Activated T-cell treated with anti-CD3 and anti-CD28 coated beads for 24 hours (primary cell): ENCODE measurements at places on chromosomes 13 and 19.

- DNase-seq, result no peak
Observed at GRCh38 chr13:37074703-37075102, 15.2 kb upstream of the SUPT20H start.

DNA sequence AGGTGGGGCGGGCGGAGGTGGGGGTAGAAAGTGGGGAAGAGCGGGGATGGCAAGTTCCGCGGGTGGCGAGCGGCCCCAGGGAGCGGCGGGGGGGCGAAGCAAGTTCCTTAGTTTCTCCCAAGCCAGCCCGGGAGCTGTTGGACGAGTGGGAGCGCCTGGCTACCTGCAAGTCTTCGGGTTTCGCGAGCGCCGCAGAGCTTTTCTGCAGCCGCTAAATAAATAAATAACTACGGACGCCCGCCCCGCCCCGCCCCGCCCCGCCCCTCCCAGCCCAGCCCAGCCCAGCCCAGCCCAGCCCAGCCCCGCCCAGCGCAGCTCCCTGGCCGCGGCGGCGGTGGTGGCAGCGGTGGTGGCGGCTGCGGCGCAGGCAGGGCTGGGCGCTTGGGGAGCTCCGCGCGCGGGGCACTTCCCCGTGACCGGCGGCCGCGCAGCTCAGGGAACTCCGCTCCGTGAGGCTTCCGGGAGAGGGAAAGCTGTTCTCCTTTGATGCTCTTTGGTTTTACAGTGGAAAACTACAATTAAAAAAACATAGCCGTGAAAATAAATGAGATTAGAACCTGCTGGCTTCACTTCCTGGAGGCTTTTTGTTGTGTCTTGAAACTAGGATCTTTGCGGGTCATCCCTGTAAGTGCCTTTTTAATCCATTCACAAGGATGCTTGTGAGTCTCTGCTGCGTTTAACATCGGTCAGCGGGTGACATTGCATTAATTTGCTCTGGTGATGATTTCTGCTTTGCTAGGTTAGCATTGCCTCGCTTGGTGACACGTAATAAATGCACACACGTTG, at the start of gene UBE2L5:
Gene UBE2L5 (plus strand): TSS at position 440 of the 786 bp plus-strand sequence. CDS start 5,498 bp downstream, outside the sequence.
- DNase-seq, result peak; percentile 54

- no peak for DNase-seq
Observed at GRCh38 chr19:33261511-33262189, 36.0 kb upstream of the SLC7A10 start.

DNA sequence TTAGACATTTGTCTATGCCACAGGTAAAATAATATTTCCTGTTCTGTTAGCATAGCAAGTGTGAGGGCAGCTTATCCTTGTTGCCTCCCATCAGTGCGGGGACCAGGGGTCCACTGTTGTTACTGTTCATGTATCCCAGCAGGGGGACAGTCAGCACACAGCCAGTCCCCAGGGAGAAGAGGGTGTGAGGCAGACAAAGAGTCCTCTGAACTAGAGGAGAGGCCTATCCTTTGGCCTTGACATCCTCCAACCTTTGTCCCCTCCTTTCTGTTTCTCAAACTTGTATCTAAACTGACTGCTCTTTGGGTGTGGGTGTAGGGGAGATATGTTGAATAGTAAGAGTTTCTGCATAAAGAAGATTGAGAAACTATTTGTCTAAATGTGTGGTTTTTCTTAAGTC, 2.9 kb upstream of the GPR18 start:
- no peak for DNase-seq

DNA sequence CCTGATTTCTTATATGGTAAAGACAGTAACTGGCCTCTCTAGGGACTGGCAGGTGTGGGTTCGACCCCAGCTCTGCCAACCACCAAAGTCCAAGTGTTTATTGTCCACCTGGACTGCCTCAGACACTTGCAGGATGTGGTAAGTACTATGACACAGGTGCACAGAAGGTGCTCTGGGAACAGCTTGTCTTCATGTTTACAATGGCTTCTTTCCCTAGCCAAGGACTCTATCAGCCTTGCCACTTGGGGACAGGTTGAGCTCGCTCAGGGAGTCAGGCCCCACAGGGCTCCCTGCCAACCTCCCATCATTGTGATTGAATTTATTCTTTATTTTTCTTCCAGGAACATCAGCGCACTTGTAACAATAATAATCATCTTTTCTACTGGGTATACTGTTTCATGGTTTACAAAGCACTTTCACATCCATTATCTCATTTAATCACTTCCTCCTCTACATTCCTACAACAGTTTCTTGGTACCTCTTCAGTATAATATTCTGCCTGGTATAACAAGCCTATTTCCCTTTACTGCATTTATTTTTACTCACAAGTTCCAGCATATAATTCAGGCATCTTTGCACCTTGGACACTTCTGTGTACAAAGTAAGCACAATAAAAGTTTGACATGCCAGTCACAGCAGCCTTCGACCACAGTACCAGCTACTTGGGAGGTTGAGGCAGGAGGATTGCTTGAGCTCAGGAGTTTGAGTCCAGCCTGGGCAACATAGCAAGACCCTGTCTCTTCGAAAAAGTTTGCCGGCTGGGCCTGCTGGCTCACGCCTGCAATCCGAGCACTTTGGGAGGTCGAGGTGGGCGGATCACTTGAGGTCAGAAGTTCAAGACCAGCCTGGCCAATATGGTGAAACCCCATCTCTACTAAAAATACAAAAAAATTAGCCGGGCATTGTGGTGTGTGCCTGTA, 24.2 kb upstream of the GATAD2A start:
- DNase-seq, result no peak

DNA sequence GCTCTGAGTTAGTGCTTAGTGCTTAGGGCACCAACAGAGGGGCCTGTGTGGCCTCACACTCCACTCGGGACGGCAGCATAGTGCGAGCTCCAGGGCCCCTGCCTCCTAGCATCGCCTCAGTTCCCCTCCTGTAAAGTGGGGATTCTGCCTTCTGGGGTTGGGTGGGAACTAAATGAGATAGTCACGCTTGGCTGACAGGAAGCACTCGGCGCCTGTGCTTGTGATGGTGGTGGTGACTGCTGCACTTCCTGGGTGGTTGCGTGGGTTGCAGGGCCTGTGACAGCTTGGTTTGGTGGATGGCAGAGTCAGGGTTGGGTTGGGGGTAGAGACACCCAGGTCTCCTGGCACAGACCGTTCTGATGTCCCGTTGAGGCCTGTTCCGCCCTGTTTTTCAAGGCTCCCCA, 7.7 kb downstream of the PLEKHF1 start:
- peak; percentile 81 for DNase-seq
